ENCODE measurements at places on chromosomes 3 and 15.

DNA sequence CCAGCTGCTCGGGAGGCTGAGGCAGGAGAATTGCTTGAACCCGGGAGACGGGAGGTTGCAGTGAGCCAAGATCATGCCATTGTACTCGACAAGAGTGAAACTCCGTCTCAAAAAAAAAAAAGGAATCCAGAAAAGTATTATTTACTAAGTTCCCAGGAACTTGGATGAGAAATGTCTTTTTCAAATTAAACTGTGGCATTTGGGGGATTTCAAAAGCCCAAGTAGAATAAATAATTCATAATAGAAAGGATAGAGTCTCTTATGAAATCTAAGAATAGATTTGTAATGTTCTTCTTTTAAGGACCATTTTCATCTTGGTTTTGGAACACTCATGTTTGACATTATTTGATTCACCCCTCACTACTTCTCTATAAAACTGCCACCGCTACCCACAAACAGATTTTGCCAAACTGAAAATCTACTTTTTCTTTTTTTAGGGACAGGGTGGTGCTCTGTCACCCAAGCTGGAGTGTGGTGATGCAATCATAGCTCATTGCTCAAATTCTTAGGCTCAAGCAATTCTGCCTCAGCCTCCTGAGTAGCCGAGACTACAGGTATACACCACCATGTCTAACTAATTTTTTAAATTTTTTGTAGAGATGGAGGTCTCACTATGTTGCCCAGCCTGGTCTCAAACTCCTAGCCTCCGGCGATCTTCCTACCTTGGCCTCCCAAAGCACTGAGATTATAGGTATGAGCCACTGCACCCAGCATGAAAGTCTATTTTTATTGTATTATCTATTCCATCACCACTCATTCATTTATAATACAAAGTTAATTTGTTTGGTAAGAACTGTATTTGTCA is 99.3 kb downstream of the SENP2 start:
- no peak for DNase-seq

DNA sequence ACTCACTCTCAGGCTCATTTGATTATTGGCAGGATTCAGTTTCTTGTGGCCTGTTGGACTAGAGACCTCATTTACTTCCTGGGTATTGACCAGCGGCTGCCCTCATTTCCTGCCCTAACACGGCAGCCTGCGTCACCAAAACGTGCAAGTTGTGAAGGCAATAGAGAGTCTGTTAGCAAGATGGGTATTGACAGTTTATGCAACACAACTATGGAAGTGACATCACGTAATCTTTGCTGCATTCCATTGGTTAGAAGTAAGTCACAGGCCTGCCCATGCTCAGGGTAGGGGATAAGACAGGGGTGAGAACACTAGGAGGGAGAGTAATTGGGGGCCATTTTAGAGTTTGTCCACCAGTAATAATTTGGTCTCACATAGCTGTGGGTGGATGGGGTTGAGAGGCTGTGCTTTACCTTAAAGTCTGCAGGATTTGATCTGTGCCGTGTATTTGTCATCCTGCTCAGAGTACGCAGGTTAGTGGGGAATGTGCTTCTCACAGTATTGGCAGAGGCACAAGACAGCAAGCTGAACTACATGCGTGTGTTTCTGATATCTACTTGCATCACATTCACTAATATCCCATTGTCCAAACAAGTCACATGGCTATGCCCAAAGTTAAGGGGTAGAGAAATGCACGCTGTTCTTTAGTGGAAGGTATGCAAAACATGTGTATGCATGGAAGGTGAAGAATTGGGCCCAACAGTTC is 83.3 kb downstream of the EDEM1 start:
- DNase-seq, result no peak

GRCh38 chr3:23888617-23889228 is 28.1 kb downstream of the NKIRAS1 start:
- DNase-seq, result no peak

DNA sequence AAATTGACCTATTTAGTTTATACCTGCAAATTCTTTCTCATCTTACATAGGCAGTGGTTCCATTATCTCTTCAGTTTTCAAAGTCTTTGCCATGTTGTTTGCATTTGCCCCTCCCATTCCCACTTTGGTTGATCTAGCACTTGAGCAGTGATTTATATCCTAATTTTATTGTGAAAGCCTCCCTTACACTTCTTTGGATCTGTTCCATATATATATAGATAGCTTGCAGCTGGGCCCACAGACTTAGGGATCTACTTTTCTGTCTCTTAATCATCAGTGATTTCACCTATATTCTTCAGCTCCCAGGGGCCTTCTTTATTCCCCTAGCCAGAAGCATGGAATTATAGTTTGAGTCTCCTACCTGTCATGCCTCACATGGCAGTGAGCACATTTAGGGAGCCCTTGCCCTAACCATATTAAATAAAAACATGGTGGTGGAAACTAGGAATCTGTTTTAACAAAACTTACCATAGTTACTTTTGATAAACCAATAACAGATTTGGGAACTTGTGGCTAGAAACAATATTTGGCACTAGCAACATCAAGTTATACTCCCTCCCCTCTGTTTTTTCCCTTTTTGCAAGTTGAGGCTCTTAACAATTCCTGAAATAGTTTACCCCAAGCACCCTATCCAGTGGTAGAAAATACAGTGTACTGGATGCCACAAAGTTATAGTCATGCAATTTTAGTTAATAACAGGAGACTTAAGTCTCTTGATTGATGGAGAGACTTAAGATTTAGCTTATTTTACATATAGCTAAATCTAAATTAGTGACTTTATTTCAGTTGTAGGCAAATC is 41.7 kb downstream of the ARIH1 start:
- no peak for DNase-seq

DNA sequence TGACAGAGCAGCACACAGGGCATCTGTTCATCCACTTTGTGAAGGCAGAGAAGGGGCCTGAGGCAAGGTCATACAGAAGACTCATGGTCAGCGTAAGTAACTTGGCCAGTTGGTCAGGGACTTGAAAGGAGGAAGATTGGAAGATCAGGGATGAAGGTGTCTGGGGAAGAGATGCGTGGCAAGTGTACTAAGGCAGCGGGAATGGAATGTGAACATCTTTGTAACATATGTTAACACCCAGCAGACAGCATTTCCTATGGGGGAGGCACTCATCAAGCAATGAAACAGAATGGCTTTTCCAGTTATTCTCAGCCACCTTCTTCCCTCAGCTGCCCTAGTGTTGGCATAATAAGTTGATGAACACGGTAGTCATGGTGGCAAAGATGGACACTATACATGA is 7.8 kb upstream of the RFC4 start:
- no peak for DNase-seq

GRCh38 chr3:142029052-142029642 is 120.2 kb downstream of the TFDP2 start:
- no peak for DNase-seq

- DNase-seq, result no peak
Measured at GRCh38 chr3:73499787-73500186, 125.0 kb downstream of the PDZRN3 start.

- no peak for DNase-seq
Measured at GRCh38 chr3:133401374-133402135, 1.7 kb downstream of the BFSP2 start.

GRCh38 chr15:31516874-31517273 is 190.2 kb downstream of the KLF13 start:
- no peak for DNase-seq

DNA sequence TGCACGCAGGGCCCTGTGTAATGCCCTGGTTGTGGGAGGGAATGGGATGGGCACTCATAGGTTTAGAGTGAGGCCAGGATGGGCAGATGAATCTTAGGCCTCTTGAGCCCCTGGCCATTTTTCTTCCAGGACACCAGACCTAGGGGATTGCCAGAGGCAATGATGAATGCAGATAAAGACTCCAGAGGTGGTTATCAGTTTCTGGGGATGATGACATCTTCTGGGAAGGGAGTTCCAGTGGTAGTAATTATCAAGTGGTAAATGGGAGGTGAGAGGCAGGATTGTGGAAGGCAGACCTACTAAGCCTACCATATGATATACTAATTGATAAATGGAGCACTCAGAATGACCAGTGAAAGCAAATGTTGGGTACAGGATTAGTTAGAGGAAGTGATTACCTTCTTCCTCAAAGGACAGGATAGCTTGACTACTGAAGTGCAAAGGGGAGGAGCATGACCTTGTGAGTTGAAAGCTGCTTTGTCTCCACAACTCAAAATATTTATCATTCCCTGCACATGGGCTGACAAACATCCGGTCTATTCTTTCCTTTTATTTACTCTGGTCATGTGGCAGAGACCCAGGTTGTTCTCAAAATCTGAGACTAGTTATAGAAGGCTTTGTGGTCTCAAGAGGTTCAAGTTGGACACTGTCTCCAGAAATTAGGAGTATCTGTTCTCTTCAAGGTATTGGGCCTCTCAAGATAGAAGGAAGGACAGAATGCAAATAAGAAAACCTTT is 10.2 kb upstream of the MAPK6 start:
- no peak for DNase-seq

Measured in PC-9 (cell line).